Adipocyte (in vitro differentiated cells): ENCODE measurements at places on chromosomes 5 and 9.

DNA sequence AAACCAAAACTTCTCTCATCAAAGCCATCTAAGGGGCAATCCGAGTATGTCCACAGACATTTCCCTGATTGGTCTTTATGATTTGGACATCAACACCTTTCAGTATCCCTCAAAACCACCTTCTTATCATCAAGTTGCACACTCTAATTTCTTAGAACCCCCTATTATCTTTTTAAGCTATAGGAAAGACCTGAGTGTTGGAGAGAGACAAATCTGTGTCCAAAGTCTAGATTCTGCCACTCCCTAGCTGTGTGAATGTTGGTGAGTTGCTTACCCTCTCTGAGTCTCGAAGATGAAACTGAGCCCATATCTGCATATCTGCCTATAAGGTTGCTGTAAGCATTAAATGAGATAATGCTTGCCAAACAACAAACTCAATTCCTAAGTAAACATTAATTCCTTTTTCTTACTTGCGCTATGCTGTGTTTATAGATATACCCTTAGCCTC, 159.1 kb downstream of the DOCK8 start:
- no peak for DNase-seq

- no peak for DNase-seq
Measured at GRCh38 chr5:72693546-72694205, 122.8 kb upstream of the TNPO1 start.

- DNase-seq, result peak; percentile 75
Measured at GRCh38 chr5:15995341-15996052, 184.1 kb downstream of the MARCHF11 start.

DNA sequence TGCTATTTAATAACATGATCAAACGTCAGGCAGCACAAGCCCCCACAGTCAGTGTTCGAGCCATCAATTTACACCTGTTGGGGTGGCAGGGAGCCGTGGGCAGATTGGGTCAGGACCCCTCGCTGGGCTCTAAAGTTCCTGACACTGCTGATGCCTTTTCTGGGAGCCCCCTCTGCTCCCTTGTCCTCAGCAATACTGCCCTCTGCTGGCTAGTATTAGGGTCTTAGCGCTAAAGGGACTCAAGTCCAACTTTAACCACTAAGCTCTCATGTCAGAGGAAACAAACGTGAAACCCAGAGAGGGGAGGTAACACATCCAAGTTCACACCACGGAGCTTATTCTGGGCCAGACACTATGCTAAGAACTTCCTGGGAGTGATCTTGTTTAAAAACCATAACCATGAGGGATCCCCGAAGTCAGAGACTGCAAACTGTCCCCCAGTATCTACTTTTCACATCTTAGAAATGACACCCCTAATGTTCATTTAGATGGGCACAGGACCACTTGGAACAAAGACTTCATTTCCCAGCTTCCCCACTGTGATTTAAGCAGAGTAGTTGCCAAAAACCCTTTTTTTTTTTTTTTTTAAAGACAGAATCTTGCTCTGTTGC, 20.4 kb downstream of the ANKS6 start:
- DNase-seq, result peak; percentile 87

DNA sequence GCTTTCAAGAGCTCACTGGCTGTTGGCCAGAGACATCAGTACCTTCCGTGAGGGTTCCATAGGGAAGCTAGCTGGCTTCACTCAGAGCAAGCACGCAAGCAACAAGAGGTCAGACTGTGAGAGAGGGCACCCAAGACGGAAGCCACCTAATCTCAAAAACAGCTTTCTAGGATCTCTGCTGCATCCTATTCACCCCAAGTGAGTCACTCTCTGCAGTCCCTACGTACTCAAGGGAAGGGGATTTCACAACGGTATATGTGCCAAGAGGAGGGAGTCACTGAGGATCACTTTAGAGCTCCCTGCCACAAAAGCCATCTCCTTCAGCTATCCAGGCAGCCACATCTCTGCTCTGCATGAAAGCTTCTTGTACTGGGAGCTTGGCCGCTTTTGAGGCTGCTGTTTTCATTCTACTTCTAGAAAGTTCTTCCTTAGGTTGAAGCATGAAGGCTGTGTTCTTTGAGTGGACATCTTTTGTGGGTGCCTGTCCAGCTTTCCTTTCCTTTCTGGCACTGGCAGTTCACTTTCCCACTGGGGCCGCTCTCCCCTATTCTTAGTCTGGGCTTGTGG, 249.5 kb downstream of the MAN2A1 start:
- peak; percentile 21 for DNase-seq

GRCh38 chr5:61290791-61291210, 41.3 kb upstream of the ZSWIM6 start:
- peak; percentile 33 for DNase-seq

GRCh38 chr5:34045996-34046395, 3.0 kb upstream of the C1QTNF3 start:
- DNase-seq, result peak; percentile 61

DNA sequence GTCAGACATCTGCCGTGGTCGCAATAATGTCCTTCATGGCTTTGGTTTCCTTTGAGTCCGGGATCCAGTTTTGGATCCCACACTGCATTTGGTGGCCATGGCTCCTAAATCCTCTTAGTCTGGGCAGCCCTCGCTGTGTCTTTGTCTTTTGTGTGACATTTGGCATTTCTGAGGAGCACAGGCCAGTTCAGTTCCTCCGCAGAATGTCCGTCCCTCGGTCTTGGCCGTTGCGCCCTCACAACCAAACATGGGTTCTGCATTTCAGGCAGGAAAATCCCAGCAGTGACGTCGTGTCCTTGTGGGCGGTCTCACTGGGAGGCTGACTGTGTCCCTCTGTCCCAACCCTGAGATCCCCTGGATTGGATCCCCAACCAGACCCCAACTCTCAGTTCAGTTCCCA, 172.9 kb upstream of the PPP1R26 start:
- DNase-seq, result no peak

DNA sequence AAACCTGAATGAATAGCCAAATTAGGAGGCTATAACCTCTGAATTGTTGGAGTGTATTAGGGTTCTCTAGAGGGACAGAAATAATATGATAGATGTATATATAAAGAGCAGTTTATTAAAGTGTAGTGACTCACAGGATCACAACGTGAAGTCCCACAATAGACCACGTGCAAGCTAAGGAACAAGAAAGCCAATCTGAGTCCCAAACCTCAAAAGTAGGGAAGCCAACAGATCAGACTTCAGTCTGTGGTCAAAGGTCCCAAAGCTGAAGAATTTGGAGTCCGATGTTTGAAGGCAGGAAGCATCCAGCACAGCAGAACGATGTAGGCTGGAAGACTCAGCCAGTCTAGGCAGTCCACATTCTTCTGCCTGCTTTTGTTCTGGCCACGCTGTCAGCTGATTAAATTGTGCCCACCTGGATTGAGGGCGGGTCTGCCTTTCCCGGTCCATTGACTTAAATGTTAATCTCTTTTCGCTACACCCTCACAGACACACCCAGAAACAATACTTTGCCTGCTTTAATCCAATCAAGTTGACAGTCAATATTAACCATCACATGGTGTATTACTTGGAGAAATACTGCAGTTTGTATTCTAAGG, 550.6 kb downstream of the CDH10 start:
- no peak for DNase-seq

DNA sequence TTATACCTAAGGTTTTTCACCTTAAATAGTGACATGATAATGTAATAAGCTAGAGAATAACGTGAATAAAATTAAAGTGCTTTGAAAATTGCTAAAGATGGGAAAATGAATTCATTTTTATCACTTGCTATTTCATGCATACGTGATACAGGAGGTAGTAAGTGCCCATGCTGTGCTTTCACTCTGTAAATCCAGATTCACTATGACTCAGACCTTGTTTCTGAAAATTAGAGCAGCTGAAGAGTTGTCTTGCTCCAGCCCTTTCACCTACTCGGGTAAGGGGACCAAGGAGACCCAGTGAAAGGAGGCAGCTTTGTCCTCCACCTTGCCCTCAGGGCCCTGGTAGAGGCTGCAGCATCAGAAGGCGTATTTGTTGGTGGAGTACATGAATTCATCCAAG, 87.9 kb downstream of the ANKH start:
- DNase-seq, result no peak

DNA sequence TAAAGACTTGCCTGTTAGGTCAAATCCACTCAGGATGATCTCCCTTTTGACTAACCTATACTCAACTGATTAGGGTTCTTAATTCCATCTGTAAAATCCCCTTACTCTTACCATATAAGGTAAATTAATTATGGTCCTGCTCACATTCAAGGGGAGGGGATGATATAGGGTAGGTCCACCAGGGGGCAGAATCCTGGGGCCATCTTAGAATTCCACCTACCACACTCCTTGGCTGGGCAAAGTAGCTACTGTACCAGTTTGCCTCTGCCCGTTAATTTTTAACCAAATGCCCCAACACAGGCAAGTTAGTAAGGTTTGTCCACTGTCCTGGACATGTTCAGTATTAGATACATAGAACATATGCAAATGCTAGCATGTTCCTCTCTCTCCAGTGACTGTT, 262.4 kb downstream of the SEMA5A start:
- no peak for DNase-seq

GRCh38 chr5:132753135-132753987, 6.1 kb downstream of the CCNI2 start:
- no peak for DNase-seq

- DNase-seq, result no peak
Measured at GRCh38 chr5:123150089-123150488, 61.0 kb downstream of the PRDM6 start.

DNA sequence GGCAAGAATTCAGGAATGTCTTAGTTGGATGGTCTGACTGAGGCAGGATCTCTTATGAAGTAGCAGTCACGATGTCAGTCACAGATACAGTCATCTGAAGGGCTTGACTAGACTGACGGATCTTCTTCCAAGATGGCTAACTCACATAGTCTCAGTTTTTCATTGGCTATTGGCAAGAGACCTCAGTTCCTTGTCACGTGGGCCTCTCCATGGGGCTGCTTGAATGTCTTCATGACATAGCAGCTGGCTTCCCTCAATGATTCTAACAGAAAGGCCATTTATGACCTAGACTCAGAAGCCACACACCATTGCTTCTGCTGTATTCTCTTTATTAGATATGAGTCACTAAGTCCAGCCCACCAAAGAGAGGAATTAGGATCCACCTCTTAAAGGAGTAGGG, 4.7 kb downstream of the APC start:
- no peak for DNase-seq

GRCh38 chr9:130215341-130216119, 43.3 kb downstream of the NCS1 start:
- DNase-seq, result no peak

DNA sequence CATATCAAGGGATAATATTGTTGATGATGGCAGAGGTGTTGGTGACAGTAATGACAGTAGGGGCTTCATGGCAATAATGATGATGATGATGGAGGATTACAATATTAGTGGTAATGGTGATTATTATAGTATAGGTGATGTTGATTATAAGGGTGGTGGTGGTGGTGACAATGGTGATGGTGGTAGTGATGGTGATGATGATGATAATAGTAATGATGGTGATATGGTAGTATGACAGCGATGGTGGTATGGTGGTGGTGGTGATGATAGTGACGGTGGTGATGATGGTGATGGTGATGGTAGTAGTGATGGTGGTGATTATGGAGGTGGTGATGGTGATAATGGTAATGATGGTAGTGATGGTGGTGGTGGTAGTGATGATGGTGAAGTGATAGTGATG, 13.6 kb downstream of the KCNIP1 start:
- no peak for DNase-seq

GRCh38 chr9:22157276-22157675, 148.2 kb upstream of the CDKN2B start:
- DNase-seq, result no peak

GRCh38 chr5:132883261-132883834, 9.9 kb downstream of the LEAP2 start:
- peak; percentile 84 for DNase-seq

DNA sequence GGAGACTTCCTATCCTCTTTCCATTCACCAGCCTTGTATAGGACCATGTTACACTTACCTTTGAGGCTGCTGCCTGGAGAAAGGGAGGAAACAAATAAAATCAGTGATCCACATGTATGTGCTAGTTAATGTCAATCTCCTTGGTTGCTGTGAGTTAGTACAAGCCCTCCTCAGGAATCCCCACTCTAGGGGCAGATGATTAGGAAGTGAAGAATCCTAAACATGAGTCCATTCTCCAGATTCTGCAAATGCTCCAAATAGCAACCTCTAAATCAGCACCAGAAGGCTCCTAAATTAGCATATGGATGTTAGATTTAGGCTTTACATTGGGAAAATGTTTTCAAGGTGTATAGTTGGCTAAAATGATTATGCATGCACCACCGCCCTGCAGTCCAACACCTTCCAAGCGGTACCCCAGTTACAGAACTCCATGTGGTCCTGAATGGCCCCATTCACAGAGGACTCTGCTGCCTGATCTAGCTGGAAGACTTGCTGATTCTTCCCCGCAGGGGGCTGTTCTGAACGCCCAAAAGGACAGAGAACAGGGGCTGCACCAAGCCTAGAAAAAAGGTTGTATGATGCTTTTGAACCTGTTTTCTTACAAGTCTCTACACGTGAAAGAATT, 123.2 kb downstream of the TLE1 start:
- DNase-seq, result peak; percentile 28

- no peak for DNase-seq
Measured at GRCh38 chr9:728535-728934, 113.0 kb upstream of the DMRT1 start.

GRCh38 chr5:5383461-5383860, 39.0 kb upstream of the ICE1 start:
- DNase-seq, result no peak

DNA sequence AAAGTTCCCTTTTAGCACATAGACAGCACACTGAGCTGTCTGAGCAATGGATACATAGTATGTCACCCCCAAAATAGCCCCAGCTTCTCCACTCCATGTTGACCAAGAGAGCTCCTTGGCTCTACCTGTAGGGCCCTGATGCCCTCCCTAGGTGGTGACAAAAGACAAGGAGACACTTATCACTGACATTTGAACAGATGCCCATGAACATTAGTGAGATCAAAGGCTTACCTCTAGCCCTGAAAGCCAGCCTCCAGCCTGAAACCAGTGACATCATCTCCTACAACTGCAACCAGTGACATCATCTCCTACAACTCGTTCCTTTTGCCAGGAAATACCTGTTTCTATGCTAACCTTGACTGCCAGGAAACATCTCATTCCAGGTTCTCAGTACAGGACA, 122.7 kb downstream of the FSTL4 start:
- no peak for DNase-seq

DNA sequence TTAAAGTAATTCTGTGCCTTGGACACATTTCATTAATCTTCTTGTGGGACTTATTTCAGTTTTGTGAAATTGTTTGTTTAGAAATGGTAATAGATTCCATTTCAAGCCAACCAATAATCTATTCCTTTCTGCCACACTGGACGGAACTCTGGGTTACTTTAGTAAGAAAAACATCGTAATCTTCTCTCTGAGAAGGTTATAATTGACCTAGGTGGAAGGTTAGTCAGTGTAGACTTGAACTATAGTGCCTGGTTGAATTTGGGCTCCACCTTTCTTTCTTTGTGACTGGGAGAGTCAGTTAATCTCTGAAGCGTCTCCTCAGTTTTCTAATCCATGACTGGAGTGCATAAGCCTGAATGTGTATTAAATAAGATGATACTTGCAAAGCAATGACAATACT, 89.7 kb upstream of the PRLR start:
- no peak for DNase-seq

DNA sequence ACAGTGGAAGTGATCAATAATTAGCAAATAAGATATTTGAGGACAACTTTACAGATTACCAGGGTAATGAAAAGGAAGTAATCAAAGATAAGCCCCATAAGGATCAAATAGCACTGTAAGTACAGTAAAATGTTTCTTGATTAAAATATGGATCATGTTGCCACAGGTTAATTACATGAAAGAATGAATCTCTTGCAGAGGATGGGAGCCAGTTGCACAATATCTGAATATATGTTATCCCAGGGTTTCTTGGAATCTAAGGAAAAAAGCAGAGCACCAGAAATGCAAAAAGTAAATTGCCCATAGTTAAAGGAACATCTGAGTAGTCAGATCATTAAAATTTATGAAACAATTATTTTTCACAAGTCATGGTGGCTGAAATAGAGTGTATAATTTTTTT, 13.8 kb upstream of the SRP19 start:
- DNase-seq, result peak; percentile 14
